ENCODE measurements at places on chromosomes 1 and 21.

DNA sequence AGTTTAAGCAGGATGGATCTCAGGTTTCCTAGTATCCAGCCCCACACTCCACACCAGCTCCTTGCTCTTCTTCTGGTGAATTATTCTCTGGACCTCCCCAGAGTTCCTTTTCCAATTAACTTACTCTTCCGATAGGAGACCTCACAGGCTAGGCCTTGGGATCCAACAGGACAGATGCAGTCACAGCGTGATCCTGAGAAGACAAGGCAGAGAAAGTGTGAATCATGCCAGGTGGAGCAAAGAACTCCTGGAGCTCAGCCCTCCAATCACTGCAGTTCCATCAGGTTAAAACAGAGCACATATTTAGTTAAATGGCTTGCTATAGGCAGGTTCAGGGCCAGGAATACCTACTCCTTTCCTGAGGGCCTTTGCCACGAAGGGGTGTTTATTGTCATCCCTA, 34.1 kb downstream of the C8B start:
- no peak for DNase-seq

DNA sequence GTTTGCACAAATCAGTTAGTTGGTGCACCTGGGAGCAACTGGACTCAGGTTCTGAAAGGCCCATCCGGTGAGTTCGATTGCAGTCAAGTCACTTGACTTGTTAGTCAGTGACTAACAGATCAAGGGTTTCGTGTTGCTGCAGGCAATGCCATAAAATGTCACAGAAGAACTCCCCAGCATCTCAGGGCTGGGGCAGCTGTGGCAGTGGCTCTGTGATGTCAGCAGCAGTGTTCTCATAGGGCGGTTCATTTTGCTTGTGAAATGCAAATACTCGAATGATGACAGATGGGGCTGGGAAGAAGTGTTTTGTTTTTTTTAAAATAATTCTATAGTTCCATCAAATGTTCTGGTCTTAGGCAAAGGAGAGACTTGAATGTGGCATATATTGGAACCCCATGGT, 287.8 kb downstream of the LMX1A start:
- no peak for DNase-seq

DNA sequence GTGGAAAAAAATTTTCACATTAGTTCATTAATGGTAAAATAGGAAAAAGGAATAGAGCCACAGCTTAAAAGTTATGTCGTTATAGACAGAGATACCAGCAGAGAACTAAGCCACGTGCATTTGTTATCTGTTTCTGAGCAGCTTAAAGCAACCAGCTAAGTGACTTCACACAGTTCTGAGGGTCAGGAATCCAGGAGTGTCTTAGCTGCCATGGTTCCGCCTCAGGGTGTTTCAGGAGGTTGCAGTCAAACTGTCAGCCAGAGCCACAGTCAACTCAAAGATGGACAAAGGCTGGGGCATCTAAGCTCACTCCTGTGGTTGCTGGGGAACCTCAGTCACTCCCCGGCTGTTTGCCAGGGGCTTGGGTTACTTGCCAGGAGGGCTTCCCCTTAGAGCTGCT, 515.8 kb downstream of the SMYD3 start:
- DNase-seq: no peak

DNA sequence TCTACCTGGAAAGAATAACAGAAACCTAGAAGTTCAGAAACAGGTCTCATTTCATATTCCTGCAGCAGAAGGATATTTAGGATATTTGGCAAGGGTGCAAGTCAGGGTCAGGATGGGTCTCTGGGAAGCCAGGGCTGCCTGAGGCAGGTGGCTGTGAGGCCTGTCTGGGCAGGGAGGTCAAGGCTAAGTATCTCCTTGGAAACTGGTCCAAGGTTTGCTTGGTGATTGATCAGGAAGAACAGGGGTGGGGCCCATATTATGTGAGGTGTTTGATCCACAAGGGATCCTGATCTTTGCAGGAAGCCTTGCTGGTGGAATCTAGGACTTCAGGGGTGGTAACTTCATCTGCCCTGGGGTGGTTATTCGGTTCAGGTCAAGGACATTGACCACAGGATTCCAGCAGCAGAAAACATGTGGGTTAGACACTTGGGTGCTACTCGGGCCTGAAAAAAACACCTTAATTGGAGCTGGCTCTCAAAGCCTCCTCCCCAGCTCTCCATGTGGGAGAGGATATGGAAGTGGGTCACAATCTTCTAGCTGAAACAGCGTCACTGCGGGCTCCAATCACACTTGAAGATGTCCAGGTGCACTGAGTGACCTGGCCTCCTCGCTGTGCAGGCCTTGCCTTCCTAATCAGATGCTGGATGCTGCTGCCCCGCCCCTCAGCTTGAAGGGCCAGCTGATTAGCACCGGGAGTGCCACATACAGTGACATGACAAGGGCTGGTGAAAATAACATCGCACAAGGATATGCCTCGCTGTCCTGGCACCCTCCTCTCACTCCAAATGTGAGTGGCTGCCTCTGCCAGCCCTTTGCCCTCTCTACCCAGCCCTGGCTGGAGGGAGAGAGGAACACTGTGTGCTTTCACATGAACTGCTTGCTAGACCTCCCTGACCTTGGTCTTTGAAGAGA, 8.7 kb downstream of the CTNNBIP1 start:
- DNase-seq: no peak

DNA sequence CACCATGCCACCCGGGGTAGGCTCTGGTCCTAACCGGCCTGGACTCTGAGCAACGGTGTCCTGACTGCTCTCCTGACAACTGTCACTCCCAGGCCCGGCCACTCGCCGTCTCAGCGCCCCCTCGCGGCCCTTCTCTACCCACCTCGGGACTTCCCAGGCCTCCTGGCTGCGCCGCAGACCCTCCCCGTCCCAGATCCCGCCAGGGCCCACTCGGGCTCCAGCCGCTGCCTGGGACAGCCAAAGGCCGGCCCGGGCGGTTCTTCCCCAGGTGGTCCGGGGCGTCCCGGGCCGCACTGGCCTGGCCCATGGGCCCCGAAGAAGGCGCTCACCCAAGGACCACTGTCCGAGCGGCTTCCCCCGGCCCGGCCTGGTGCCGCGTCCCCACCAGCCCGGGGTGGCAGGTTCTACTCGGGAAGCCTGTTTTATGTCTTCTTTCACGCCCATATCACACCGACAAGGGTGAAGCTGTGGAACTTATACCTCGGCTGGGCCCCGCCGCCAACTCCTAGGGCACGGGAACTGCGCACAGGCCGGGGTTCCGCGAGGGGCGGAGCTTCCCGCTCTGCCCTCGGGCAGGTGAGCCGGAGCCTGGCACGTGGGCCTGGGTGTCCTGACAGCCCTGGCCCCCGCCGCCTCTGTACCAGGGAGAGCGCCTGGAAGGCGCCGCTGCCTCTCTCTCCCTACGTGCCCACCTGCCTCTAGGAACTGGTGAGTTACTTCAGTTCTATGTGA, 138.3 kb downstream of the TTLL7 start:
- DNase-seq: peak; percentile 70

GRCh38 chr1:60367532-60367931, 294.0 kb upstream of the C1orf87 start:
- no peak for DNase-seq

GRCh38 chr1:36752891-36753361, 270.2 kb upstream of the CSF3R start:
- no peak for DNase-seq

DNA sequence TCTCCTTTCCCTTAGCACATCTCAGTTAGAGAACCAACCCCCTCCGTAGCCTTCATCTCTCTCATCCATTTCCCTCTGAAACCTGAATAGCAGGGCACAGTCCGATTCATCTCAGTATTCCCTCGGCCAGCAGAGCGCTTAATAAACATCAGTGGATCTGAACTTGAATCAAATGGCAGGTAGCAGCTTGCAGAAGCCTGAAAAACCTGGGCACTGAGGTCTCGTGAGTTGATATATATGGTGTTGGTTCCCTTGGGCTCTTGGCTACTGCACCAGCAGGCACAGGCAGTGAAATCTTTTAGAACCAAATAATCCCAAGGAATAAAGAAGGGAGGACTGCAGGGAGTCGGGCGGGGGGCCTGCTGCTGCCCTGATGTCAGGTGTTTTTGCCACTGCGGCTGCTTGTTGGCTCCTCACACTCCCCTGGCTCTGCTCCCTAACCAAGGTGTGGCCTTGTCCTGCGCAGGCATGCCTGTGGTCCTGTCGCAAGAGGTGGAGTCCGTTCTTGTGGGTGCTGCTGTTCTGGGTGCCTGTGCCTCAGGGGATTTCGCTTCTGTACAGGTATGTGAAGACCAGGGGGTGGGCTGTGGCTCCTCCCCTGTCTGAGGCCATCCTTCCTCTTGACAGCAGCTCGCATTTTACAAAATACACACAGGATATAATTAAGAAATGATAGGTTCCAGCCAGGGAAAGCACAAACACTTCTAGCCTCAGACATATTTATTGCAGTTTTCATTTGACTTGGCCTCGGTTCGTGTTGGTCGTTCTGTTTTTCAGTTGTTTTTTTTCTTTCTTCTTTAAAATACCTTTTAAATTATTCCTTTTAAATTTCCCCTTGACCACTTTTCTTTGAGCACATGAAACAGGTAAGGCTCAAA, 140.9 kb upstream of the HOOK1 start:
- DNase-seq: no peak

- no peak for DNase-seq
Measured at GRCh38 chr1:106523497-106523896, 533.0 kb upstream of the PRMT6 start.

DNA sequence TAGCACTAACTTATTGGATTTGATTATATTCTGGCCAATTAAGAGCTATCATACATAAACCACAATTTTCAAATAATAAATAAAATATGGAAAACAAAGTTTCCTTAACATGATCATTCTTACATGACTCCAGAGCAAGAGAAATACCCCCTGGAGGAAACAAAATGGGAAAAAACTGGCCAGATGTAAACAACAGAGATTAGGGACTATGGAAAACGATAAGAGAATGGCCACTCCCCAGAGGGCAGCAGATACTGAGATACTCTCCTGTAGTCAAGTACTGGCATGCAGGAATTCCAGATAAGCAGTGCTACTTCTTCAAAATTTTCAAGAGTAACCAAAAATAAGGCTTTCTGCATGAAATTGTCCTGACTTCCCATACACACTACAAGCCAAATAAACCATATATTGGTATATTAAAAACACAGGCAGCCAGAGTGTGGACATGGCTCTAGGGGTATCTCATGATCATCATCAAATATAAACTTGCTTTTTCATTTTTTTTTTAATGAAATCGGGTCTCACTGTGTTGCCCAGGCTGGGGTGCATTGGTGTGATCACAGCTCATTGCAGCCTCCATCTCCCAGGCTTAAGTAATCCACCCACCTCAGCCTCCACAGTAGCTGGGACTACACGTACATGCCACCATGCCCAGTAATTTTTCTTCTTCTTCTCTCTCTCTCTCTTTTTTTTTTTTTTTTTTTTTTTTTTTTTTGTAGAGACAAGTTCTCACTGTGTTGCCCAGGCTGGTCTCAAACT, 118.5 kb downstream of the EIF4G3 start:
- no peak for DNase-seq

DNA sequence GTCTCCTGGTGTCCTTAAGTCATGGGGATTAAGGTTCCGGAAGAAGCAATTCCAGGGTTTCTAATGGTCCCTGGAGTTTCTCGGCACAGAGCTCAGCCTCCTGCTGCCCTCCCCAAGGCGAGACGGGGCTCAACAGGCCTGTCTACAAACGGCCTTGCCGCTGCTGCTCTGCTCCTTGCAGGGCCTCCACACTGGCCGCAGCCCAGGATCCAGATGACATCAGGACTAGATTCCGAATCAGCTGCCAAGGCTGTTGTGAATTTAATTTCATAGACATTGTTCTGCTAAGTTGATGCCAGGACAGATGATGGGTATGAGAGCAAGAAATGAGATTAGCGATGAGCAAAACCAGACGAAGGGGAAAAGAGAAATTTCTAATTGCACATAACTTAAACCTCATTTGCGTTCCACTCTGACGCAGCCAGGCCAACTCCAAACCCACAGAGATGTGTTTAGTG, 103.6 kb upstream of the BACE2 start:
- no peak for DNase-seq

GRCh38 chr1:38073534-38074301, 27.1 kb upstream of the POU3F1 start:
- DNase-seq: no peak

- DNase-seq: no peak
Measured at GRCh38 chr21:17796503-17796902, 22.7 kb downstream of the C21orf91 start.

GRCh38 chr1:90955769-90956168, 66.1 kb downstream of the ZNF644 start:
- DNase-seq: no peak

GRCh38 chr21:34517491-34518245, 5.7 kb upstream of the KCNE1 start:
- peak; percentile 14 for DNase-seq

DNA sequence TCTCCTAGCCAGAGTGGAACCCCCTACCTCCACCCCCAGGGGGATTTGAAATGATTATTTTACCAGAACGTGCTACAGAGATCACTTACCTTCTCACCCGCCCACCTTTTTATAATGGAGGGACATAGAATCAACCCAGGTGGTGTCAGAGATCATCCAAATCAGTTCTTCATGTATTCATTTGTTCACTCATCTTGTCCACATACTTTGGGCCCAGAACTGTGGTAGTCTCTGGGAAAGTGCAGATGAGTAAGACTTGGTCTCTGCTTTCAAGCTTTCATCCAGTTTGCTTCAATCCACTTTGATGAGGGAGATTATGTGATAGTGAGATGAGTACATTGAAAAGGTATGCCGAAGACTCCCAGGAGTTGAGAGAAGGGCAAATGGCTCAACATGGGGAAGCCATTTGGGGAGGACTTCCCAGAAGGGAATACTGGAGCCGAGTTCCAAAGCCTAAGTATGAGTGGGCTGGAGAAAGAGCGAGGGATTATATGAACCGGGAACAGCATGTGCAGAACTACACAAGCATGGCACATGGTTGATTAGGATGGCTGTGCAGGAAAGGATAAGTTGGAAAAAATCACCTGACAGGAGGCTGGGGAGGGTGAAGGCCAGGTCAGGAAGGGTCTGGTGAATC, 1.9 kb downstream of the FGGY start:
- DNase-seq: no peak

DNA sequence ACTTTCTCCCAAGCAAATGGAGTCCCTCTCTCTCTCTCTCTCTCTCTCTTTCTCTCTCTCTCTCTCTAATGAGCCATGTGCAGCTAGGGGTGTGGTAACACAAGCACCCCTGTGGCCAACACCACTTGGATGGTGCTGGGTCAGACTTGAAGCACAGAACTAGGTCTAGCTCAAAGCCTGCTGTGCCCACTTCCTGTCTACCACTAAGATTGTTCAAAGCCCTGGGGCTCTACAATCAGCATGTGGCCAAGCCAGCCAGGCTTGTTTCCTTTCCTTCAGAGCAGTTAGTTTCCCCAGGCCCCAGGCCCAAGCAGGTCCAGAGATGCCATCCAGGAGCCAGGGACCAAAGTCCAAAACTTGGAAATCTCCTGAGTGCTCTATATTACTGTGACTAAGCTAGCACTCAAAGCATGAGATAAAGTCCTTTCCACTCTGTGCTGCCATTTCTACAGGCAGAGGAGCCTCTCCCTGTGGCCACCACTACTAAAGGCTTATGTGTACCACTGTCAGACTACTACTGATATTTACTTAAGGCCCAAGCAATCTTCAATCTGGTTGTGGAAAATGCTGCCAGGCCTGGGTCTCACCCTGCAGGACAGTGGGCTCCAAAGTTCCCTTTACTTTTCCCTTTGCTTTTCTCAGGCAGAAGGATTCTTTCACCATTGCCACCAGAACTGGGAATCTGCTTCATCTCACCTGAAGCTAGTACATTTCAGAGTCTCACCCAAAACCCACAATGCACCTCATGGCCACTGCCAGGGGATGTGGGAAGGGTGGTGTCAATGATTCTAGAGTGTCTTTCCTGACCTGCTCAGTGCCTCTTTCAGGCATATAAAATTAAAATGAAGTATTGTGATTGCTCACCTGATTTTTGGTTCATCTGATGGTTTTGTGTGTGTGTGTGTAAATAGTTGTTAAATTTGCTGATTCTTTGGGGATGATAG, 999.5 kb downstream of the NCAM2 start:
- DNase-seq: no peak
